ENCODE measurements at places on chromosomes 2 and 18.

- no peak for DNase-seq
Measured at GRCh38 chr18:54684784-54685183, 93.7 kb downstream of the DYNAP start.

- DNase-seq: no peak
Measured at GRCh38 chr18:51630706-51631105, 433.2 kb upstream of the MEX3C start.

- no peak for DNase-seq
Measured at GRCh38 chr18:47149457-47150028, 757 bp downstream of the HDHD2 start.

DNA sequence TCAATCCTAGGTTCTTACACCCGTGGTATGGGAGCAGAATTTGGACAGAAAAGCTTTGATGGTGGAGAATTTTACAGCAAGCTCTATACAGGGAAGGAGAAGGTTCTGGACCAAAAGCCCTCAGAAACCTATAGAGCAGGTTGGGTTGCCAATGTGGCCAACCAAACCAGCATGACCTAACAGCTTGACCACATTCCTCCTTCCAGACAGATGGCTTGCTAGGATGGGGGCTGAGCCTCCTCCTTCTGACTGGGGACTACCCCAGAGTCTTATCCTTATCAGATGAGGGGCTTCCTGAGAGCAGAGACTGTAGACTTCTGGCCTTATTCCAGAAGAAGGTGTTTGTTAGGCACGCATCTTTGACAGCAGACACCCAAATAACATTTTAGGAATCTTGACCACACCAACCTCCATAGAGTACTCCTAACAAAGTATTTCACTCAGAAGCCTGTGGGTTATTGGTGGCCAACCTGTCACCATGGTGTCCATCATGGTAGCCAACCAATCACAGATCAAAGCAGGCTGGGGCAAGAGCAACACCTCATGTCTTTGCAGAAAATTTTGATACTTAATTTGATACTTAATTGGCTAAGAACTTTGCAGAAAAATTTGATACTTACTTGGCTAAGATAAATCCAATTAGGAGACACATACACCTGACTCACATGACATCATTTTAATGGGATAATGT, 34.8 kb upstream of the EPAS1 start:
- DNase-seq: no peak

- DNase-seq: no peak
Measured at GRCh38 chr18:58057291-58057965, 13.4 kb downstream of the NEDD4L start.

DNA sequence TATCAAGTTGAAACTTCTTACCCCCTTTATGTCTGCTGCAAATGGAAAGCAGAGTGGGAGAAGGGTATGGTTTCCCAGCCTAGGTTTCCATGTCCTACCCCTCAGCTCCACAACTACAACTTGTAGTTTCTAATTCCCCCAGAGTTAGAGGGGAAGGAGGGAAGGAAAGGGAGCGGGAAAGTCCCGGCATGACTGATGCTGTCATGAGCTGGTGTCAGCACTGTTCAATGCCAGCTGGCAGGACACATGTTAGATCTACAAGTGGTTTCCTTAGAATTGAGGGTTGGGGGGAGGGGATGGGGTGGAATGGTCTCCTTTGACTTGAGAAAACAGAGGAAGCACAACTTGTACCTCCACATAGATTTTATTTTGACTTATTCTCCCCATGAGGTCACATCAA, 194.0 kb downstream of the MBD2 start:
- DNase-seq: no peak

GRCh38 chr2:191637182-191638078, 40.5 kb upstream of the NABP1 start:
- no peak for DNase-seq

Data from activated CD4-positive, alpha-beta T cell treated with anti-CD3 and anti-CD28 coated beads, Interleukin-2, amount 50 U/mL, for 4 hours (primary cell).